ENCODE measurements at places on chromosomes 5 and 9. TPM values are rescaled to one million over a fixed set of nuclear protein-coding genes. Genes with fewer than 3 reads are reported as not detected.

- DNase-seq, result peak; percentile 57
These were observed 244.1 kb downstream of the ADGRV1 start for GRCh38 chr5:90802474-90803317.

GRCh38 chr9:134686896-134687295 is 45.3 kb downstream of the COL5A1 start:
- no peak for DNase-seq

- no peak for DNase-seq
These were observed 158.8 kb downstream of the TSSK1B start for GRCh38 chr5:113276001-113276400.

- no peak for DNase-seq
These were observed 22.3 kb downstream of the LPCAT1 start for GRCh38 chr5:1501372-1502045.

- no peak for DNase-seq
These were observed 20.0 kb downstream of the MOCS2 start for GRCh38 chr5:53089481-53089991.

DNA sequence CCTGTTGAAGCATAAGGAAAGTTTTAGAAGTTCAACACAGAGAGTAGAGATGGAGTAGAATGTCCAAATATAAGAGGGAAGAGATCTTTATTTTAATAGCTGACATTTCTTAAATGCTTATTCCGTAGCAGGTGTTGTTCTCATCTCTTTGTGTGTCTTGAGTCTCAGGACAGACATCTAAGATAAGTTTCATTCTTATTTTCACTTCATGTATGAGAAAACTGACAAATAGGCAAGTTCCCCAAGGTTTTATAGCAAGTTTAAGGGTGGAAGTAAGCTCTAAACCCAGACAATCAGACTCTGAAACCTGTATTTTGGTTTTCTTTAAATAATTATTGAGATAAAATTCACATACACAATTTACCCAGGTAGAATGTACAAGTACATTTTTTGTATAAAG is 228.4 kb upstream of the PPP1R2B start:
- no peak for DNase-seq

- peak; percentile 58 for DNase-seq
These were observed 977 bp upstream of the PAM start for GRCh38 chr5:102753889-102754766.

DNA sequence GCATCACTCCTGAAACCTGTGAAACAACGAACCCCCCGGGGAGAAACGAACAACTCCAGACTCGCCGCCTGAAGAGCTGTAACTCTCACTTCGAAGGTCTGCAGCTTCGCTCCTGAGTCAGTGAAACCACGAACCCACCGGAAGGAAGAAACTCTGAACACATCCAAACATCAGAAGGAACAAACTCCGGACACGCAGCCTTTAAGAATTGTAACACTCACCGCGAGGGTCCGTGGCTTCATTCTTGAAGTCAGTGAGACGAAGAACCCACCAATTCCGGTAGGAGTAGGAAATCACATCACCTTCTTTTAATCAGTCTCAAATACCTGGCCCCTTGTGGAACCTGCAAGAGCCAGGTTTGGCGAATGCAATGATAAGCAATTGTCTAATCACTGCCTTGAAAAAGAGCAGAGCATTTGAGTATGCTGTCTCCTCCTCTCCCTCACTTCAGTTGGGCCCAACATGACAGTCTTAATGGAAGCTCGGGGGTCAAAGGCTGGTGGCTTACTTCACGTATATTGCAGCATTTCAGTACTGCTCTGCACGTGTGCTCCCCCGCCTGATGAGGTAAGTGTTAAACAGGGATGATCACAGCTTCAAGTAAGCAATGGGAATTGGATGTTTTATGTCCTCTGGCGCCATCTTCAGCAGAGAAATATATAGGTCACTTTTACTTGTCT is 473 bp downstream of the IRGM start:
- DNase-seq, result peak; percentile 82

Gene PCDHGA3
- not detected for total RNA-seq

DNA sequence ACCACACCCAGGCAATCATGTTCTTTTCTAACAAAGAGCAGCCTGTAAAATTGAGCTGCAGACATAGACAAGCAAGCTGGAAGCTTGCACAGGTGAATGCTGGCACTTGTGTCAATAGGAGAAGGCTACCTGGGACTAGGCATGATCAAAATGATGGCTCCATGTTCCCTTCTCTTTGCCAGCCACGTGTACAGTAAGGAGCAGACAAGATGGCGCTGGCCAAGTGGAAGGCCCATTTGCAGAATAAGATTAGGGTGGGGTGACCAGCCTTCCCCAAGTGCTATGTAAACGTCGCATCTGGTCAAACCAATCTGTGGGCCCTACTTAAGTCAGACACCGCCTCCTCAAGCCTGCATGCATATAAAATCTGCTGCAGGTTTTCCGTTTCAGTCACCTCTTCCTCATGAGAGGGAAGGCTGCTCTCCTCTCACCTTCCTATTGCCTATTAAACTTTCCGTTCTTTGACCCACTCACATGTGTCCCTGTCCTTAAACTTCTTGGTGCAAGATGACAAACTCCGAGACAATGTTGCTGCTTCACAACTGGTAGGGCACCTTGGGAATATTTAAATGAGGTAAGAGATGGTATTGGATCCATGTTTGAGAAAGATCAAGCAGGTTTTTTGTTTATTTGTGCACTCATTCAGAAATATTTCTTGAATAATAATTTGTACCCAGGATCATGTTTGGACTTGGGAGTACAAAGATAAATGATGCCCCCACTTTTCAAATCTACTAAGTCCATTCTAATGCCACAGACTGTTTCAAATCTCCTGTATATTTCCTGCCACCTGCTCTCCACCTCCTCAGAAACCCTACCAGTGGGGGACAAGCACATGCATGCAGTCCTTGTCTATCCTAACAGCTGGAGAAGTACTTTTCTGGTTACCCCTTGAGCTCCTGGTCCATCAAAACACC is 30.7 kb upstream of the TGFBR1 start:
- no peak for DNase-seq

Gene EQTN
- total RNA-seq, result 0.18 TPM

DNA sequence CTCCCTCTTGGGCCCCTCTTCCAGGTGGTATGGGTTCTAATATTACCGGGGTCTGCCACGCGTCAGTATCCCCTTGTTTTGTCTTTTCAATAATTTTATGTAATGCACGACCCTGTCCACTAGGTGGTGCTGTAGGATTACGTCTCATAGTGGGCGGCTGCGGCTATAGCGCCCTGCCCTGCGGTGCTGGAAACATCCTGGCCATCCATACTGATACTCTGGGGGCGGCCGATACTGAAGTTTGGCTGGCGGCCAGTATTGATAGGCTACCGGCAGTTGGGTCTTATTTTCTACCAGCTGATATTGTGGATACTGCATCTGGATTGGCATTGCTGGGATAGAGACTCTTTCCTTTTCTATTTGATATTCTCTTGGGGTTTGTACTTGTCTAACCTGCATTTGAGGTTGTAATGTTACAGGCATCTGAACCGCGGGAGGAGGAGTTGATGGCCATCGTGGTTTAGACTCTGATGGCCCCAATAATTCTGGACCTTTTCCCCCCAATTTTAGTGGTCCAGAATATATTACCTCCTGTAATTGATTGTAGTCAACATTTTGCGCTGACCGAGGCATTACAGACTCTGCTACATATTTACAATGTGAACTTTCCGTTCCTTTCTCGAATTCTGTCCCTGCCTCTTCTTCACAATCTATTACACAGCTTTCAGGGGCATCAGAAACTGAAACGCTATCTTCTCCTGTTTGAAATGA is 3.3 kb upstream of the TMEM141 start:
- DNase-seq, result peak; percentile 91
